ENCODE measurements at places on chromosomes 6 and 20.
A peak's percentile ranks its signal among the peaks of the same experiment; 100 is the strongest.

DNA sequence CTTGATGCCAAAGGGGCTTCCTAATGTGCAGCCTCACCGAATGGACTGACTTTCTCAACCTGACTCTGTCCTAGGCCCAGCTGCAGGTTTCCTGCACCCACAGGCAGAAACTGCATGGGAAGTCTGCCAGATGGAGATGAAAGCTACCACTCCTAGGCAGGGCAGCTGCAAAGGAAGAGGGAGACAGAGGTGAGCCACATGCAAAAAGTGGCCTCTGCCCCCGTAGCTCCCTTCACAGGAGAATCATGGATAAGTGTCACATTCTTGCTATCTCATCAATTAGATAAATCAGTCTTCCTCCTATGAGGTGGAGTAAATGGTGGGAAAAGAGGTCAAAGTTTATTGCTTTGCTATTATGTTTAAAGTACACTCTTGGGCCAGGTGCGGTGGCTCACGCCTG, 191.3 kb downstream of the ALDH8A1 start:
- no peak for DNase-seq

DNA sequence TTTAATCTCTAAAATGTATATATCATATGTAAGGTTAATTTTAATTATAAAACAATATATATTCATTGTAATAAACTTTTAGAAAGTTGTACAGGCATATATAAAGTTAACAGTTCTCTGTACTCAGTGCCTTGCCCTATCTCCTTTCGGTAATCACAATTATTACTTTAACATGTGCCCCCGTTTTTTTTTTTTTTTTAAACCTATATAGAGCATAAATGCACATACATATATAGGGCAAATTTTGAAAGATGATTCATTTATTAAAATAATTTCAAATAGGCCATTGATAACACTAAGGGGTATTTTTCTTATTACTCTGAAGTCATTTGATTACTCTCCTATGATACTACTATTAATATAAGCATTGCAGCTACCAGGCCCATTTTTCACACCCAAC, 1.9 kb downstream of the ASF1A start:
- DNase-seq = no peak

DNA sequence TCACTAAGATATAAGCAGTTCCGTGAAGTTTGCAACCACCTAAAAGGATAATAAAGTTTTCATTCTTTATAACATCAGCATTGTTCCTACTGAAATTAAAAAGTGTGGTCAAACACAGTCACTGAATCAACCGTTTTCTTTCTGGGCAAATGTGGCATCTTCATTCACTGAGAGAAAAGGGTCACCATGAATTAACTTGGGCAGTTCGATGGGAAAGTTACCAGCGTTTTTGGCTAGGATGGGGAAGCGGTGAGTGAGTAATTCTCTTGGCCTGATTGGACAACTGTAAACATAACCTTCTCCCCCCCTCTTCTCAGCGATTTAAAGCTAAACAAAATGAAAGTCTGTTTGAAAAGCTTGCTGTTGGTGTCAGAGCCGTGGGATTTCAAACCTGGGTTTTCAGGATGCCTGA, 181.8 kb downstream of the SASH1 start:
- DNase-seq = no peak

DNA sequence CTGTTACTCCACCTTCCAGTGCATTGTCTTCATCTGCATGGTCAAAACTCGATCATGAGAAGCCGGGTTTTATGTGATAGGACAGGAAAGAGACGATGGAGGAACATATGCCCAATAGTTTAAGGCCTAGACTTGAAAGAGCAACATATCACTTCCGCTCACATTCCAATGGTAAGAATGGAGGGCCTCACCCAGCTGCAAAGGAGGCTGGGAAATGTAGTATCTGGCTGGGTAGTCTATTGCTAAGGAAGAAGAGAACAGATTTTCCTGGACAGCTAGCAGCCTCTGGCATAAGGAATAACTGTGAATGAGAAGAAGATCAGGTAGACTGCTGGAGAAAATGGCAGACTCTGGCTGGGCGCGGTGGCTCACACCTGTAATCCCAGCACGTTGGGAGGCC, 19.2 kb downstream of the FITM2 start:
- no peak for DNase-seq

DNA sequence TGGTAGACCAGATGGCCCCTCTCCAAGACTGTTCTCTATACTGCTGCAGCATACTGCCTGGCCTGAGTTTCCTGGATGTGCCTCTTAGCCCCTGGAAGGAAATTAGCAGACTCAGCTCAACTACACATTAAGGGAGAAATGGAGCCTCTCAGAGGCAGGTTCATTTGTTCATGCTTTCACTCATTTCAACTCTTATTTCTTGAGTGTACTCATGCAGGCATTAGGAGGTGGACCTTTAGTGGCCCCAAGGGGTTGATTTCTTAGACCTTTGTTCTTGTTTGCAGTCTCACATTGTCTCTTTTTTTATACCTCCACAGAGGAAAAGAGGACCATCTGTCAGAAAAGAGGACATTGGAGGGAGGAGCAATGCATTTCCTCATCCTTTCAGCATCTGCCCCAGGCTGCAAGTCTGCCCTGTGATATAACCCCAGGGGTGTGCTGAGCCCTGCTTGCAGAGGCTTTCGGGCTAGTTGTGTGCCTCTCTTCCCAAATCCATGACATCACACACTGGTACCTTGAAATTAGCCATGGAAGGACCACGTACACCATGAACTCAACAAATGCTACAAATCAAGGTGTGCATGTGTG, 456.2 kb downstream of the CD83 start:
- DNase-seq = peak; percentile 37

GRCh38 chr20:32709632-32710121, 33.6 kb downstream of the COMMD7 start:
- DNase-seq = peak; percentile 50

DNA sequence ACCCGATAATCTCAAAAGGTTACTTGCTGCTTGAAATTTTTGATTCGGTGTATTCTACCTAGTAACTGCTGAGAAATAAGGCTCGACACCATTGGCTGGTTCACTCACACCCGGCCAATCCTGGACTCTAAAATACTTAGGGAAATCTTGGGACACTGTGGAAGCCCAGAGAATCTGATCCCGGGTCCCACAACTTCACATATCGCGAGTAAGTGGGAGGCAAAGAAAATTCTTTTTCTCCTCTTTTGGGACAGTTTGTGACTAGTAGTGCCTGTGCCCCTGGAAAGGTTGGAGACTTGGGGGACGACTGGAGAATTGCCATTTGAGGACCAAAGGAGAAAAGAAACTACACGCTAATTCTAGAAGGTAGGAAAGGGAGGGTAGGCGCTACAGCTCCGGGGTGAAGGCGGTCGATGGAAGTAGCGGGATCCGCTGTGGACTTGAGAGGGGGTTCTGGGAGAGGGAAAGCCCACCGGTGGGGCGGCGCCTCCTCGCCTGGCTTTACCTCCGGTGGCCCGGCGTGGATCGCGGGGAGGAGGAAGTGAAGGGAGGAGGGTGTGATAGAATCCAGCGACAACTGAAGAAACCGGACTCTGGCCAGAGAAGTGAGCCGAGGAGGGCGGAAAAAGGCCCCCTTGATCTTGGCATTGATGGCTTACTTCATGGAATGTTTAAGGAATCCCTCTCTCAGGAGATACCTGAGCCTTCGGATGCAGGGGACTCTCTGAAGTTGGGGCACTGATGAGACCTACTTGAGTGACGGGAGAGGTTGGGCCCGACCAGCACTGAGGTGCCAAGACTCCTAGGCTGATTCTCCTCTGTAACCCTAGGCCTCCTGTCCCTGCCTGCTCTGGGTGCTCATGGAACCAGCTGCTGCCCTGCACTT, 18.8 kb upstream of the BTN3A3 start:
- DNase-seq = peak; percentile 93

- DNase-seq = no peak
Observed at GRCh38 chr20:3165473-3166337, 6.0 kb upstream of the FASTKD5 start.

GRCh38 chr6:37695273-37695672, 2.4 kb downstream of the MDGA1 start:
- DNase-seq = peak; percentile 49

- DNase-seq = no peak
Observed at GRCh38 chr6:166346965-166347364, 4.6 kb upstream of the SFT2D1 start.

- peak; percentile 87 for DNase-seq
Observed at GRCh38 chr20:38304845-38305447, 990 bp downstream of the BPI start.

- no peak for DNase-seq
Observed at GRCh38 chr6:31899215-31899614, 1.7 kb upstream of the EHMT2 start.

GRCh38 chr6:140660295-140660694, 1285.8 kb upstream of the CITED2 start:
- DNase-seq = no peak

DNA sequence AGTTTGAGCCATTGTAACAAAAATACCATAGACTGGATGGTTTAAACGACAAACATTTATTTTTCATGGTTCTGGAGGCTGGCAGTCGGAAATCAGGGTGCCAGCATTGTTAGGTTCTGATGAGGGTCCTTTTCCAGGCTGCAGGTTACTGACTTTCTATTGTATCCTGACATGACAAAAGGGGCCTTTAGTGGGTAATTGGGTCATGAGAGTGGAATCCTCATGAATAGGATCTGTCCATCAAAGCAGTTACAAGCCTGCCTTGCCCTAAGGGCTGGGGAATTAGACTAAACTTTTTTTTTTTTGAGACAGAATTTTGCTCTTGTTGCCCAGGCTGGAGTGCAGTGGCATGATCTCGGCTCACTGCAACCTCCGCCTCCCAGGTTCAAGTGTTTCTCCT, 347.9 kb upstream of the TSHZ2 start:
- DNase-seq = no peak

- DNase-seq = no peak
Observed at GRCh38 chr6:43883847-43884651, 114.0 kb downstream of the VEGFA start.

DNA sequence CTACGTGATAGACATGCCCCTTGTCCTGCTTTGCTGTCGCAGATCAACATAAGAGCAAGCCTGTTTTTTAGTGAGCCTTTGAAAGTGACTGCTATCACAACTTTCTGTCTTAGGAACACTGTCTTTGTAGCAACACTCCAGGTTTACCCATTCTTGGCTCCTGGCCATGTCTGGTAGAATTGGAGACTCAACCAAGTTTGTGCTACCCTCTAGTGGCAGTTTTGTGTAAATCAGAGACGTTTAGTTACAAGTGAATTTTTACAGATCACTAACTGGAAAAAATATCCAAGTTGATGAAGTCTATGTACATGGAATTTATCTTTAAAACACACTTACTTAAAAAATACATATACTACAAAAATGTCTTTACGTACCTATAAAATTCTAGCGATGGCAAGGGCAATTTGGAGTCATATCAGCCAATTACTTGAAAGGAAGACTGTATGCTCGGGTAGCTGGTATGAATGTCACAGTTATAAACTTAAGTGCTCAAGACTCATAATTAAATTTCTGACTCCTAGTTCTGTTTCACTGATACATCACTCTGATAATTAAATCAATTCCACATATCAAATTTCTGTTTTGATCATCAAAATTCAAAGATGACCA, 101.4 kb downstream of the ADGB start:
- peak; percentile 89 for DNase-seq

DNA sequence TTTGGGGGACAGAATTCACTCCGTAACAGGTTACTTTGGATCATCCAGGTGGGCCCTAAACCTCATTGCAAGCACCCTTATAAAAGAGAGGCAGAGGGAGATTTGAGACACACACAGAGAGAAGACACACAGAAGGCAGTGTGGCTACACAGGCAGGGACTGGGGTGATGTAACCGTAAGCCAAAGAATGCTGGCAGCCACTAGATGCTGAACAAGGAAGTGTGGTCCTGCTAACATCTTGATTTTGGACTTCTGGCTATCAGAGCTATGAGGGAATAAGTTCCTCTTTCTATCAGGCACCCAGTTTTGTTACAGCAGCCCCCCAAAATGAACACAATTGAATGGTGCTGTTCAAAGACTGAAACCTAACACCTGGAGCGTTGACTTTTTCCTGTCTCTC, 191.3 kb upstream of the MYLIP start:
- DNase-seq = no peak

DNA sequence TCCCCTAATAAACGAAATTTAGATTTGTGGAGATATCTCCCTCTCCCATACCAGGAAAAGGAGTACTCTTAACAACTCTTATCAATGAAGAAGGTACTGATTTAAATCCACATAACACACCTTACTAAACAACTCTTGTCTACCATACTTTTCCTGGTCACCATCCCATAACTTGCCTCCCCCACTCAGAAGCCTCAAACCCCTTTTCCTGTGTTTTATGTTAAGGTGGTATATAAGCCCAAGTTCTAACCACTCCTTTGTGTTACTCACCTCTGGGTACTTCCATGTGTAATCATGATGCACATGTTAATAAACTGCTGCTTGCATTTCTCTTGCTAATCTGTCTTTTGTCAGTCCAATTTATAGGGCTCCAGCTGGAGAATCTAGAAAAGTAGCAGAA, 330.7 kb downstream of the CD83 start:
- no peak for DNase-seq

GRCh38 chr20:2698186-2698817, 5.7 kb downstream of the EBF4 start:
- DNase-seq = no peak

DNA sequence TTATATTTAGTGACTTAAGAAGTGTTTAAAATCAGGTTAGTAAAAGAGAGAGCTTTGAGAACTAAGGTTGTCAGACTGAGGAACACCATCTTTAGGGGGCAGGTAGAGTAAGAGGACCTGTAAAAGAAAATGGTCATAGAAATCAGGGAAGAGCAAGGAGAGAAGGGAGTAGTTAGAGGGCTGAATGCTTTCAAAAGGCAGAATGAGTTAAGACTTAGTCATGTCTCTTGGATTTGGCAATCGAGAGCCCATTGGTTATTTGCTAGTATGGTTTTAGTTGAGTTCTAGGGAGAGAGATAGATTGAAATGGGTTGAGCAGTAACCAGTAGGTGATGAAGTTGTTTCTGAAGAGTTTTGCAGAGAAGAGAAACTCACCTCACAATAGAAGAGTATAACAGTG, 51.1 kb downstream of the RALGAPB start:
- no peak for DNase-seq

DNA sequence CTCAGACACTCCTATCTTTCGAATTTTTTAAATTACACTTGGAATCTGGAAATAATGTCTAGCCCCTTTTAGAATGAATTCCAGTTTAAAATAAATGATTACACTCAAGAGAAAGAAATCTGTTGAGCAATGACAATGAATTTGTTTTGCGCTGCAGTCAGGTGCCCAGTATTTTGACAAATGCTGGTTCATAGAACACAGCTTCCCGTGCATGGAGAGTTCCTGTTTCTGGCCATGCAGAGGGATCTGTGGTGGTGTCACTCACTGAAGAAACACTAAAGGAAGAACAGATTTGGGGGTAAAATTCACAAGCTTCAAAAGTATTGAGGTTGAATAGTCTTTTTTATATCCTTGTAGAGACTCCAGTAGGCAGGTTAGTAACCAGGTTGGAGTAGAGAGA, 113.4 kb upstream of the CEP85L start:
- no peak for DNase-seq

- DNase-seq = no peak
Observed at GRCh38 chr6:9064156-9064555, 628.8 kb upstream of the SLC35B3 start.

DNA sequence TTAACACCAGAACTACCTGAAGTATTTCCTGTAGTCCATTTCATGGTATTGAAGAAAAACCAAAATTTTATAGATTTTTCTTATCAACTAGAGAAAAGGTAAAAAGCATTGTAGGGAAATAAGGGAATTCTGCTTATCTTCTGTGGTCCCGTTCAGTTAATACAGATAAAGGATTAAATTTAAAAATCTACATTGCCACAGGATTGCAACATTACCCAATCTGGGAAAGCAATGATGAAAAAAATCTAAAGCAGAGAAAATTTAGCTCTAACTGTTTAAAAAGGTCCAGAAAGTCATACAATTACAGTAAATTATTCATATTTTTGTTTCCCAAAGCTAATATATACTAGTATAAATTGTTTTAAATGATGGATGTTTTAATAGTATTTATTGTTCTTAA, 18.0 kb downstream of the POLH start:
- no peak for DNase-seq
